ENCODE measurements at places on chromosomes 16 and 17. TPM values are rescaled to one million over a fixed set of nuclear protein-coding genes. Genes with fewer than 3 reads are reported as not detected.

DNA sequence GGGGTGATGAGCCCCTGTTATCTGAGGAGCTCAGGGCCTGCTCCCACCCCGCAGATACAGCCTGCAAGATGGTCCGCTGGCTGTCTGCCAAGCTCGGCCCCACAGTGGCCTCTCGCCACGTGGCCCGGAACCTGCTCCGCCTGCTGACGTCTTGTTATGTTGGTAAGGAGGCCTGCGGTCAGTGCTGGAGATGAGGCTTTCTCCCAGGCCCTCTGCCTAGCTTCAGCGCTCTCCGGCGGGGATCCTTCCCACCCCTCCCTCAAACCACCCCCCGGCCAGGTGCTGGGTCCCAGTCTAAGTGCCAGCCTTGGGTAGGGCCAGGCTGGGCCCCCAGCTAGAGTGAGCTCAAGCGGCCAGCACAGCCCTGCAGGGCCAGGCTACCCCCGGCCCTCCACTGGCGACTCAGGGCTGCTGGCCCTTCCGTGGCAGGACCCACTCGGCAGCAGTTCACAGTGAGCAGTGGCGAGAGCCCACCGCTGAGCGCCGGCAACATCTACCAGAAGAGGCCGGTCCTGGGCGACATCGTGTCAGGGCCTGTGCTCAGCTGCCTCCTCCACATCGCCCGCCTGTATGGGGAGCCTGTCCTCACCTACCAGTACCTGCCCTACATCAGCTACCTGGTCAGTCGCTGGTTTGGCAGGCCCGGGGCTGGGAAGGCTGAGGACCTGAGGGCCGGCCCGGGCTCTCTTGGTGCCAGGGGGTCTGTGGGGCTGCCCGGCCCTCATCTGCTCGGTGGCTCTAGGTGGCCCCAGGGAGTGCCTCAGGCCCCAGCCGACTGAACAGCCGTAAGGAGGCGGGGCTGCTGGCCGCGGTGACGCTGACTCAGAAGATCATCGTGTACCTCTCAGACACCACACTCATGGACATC is 6.1 kb downstream of the WDR81 start:
- no peaks in the 10 kb centered on the region for H3K27me3 ChIP-seq
- peaks cover 19% of the 10 kb centered on the region for H3K36me3 ChIP-seq
- peak overlapping the region; percentile 18 for H3K4me3 ChIP-seq

- H3K4me3 ChIP-seq: no peak overlapping the region
- H3K4me1 ChIP-seq: peaks cover 17% of the 10 kb centered on the region
- no peak for DNase-seq
- H3K27ac ChIP-seq: peak overlapping the region; percentile 57
- peaks cover 47% of the 10 kb centered on the region for H3K36me3 ChIP-seq
- H3K27me3 ChIP-seq: no peaks in the 10 kb centered on the region
These were observed 349.1 kb downstream of the SEC14L1 start for GRCh38 chr17:77489893-77490255.

DNA sequence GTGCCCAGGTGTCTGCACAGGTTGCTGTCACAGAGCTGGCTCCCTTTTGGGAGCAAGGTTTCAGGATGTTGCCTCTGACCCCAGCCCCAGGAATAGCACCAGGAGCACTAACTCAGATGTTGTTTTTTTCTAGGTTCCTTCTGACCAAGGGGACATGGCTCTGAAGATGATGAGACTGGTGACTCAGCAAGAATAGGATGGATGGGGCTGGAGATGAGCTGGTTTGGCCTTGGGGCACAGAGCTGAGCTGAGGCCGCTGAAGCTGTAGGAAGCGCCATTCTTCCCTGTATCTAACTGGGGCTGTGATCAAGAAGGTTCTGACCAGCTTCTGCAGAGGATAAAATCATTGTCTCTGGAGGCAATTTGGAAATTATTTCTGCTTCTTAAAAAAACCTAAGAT is 28.1 kb downstream of the SCPEP1 start:
- H3K27me3 ChIP-seq: no peaks in the 10 kb centered on the region
- H3K4me1 ChIP-seq: peaks cover 9% of the 10 kb centered on the region
- H3K4me3 ChIP-seq: no peak overlapping the region
- DNase-seq: no peak
- no peak overlapping the region for H3K27ac ChIP-seq

- no peak for DNase-seq
- H3K4me3 ChIP-seq: no peak overlapping the region
- no peaks in the 10 kb centered on the region for H3K27me3 ChIP-seq
- no peaks in the 10 kb centered on the region for H3K36me3 ChIP-seq
- no peaks in the 10 kb centered on the region for H3K4me1 ChIP-seq
These were observed 605.6 kb upstream of the CDH5 start for GRCh38 chr16:65760874-65761273.

DNA sequence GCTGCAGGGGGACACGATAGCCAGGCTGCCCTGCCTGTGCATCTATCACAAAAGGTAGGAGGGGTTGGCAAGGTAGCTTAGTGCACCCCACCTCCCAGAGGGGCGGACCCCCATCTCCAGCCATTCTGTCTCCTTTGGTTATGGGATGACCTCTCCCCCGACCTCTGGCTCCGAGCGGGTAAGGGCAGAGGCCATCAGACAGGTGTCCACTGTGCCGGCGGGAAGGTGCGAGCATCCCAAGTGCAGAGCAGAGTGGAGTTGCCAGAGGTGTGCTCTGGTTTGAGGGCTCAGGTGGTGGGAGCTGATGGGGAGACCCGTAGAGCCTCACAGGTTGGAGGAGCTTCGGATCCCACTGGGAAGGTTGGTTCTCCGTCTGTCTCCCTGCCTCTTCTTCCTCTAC is 11.7 kb downstream of the LDHD start:
- peak overlapping the region; percentile 80 for H3K27ac ChIP-seq
- H3K27me3 ChIP-seq: no peaks in the 10 kb centered on the region
- no peaks in the 10 kb centered on the region for H3K36me3 ChIP-seq
- no peak for DNase-seq
- peaks cover 45% of the 10 kb centered on the region for H3K4me1 ChIP-seq

DNA sequence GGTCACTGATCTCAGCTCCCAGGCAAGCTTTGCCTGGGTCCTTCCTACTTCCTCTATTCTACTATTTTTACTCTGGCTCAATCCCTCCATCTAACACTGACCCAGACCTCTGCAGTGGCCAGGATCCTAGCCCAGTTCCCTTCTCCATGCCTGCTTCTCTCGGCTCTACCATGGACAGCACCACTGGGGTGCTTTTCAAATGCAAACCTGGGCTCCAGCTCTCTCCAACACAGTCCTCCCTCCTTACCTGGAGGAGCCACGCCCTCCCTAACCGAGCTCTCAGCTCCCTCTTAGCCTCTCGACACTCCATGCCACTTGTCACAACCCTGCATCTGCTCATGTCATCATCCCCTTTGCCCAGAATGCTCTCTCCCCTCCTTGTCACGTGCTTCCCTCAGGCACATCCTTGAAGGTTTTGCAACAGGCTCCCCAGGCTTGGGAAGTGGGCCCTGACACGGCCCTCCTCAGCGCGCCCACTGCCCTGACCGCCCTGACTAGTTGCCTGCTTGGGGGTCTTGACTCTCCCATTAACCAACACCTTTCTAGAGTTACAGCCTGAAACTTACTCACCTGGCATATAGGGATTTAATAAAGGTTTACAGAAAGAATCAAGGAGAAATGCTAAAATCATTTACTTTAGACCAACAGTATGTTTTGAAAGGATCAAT is 41.6 kb downstream of the MARF1 start:
- no peaks in the 10 kb centered on the region for H3K4me1 ChIP-seq
- DNase-seq: peak; percentile 45
- no peak overlapping the region for H3K27ac ChIP-seq
- no peaks in the 10 kb centered on the region for H3K27me3 ChIP-seq

GRCh38 chr16:67672739-67673662 is 6.4 kb downstream of the C16orf86 start:
- no peaks in the 10 kb centered on the region for H3K27me3 ChIP-seq
- H3K36me3 ChIP-seq: peaks cover 4% of the 10 kb centered on the region
- peaks cover 62% of the 10 kb centered on the region for H3K4me1 ChIP-seq
- H3K27ac ChIP-seq: peak overlapping the region; percentile 88
- H3K4me3 ChIP-seq: no peak overlapping the region

GRCh38 chr16:22971346-22971924 is 157.5 kb downstream of the HS3ST2 start:
- no peak for DNase-seq
- no peaks in the 10 kb centered on the region for H3K27me3 ChIP-seq
- H3K4me1 ChIP-seq: no peaks in the 10 kb centered on the region
- no peak overlapping the region for H3K4me3 ChIP-seq

GRCh38 chr17:27413315-27413714 is 42.9 kb upstream of the KSR1 start:
- no peaks in the 10 kb centered on the region for H3K36me3 ChIP-seq
- peaks cover 6% of the 10 kb centered on the region for H3K4me1 ChIP-seq
- no peak overlapping the region for H3K27ac ChIP-seq
- H3K4me3 ChIP-seq: no peak overlapping the region

- no peak for DNase-seq
- H3K27ac ChIP-seq: no peak overlapping the region
- no peaks in the 10 kb centered on the region for H3K27me3 ChIP-seq
- H3K4me3 ChIP-seq: no peak overlapping the region
- H3K36me3 ChIP-seq: no peaks in the 10 kb centered on the region
- H3K4me1 ChIP-seq: no peaks in the 10 kb centered on the region
These were observed 130.1 kb upstream of the HLF start for GRCh38 chr17:55134486-55135157.

DNA sequence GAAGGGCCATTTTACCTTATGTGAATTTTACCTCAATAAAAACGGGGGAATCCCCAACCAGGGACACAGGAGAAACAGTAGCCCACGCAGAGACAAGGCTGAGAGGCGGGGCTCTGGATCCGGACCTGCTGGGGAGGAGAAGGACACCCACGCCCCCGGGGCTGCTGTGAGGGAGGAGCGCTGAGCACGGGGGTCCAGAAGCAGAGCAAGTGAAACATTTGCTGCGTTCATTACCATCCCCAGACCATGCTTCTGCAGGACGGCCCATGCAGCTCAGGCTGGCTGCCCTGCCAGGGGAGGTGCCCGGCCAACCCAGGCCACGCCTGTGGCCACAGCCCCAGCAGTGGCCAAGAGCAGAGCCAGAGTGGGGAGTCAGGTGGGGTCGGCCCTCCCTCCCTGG is 50.0 kb downstream of the KCNJ18 start:
- H3K27ac ChIP-seq: no peak overlapping the region
- no peaks in the 10 kb centered on the region for H3K36me3 ChIP-seq
- DNase-seq: no peak
- no peaks in the 10 kb centered on the region for H3K27me3 ChIP-seq
- H3K4me3 ChIP-seq: no peak overlapping the region
- H3K4me1 ChIP-seq: no peaks in the 10 kb centered on the region

DNA sequence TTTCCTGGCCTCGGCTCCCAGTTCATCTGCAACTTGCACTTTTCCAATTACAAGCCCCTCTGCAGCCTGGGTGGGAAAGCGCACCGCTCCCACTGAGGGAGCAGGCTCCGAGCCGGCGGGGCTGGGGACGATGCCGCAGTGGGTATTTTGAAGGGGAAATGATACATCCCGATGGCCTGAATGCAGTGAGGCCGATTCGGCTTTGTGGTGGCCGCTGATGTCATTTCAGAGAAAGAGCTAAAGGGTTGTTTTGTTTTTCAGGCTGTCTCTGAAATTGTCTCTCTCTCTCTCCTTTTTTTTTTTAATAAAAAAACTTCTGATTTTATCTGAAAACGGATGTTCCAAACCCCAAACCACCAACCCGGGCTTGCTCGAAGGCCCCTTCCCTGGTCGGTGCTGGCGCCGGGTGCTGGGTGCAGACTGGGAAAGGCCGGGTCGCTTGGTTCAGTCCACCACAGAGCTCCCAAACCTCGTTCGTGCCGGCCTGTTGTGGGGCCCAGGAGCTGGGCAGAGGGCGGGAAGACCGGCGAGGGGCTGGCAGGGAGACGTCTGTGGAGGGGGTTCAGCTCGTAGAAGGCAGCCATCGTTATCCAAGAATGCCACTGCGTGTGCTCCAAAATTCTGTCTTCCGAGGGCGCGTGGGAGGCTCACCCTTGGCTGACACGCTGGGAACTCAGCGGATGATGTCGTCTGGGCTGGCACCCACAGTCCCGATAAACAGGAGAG is 102.8 kb downstream of the FOXL1 start:
- no peaks in the 10 kb centered on the region for H3K27me3 ChIP-seq
- no peaks in the 10 kb centered on the region for H3K36me3 ChIP-seq
- no peak for DNase-seq
- H3K4me1 ChIP-seq: no peaks in the 10 kb centered on the region

GRCh38 chr17:63276821-63277220 is 169.3 kb downstream of the CYB561 start:
- no peaks in the 10 kb centered on the region for H3K36me3 ChIP-seq
- no peak overlapping the region for H3K27ac ChIP-seq
- no peaks in the 10 kb centered on the region for H3K4me1 ChIP-seq
- H3K27me3 ChIP-seq: no peaks in the 10 kb centered on the region
- no peak overlapping the region for H3K4me3 ChIP-seq
- no peak for DNase-seq

DNA sequence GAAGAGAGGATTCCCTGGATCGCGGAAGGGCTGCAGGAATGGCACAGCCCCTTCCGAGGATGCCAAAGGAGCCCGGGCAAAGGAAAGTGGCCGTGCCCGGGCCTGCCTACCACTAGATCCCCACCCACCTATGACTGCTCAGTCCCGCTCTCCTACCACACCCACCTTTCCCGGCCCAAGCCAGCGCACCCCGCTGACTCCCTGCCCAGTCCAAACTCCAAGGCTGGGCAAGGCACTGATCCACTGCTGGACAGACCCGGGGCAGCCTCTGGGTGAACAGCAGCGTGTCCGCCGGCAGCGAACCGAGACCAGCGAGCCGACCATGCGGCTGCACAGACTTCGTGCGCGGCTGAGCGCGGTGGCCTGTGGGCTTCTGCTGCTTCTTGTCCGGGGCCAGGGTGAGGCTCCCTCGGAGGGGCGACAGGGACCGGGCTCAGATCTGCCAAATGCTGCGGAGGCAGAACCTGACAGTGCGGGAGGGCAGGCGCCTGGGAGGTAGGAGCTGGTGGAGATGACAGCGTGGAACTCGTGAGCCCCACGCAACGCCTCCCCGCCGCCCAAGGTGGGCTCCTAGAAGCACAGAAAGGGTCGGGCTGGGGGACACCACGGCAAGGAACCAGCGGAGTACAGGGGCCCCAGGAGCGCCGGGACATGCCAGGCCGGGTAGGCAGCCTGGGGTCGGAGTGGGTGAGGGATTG is at the start of gene CES2:
Gene CES2, plus strand, starts transcription at position 203 of the 698 bp plus-strand sequence. Its CDS starts 120 bp downstream, at position 323.
- peak within 1 kb of the TSS; percentile 98 for H3K27ac ChIP-seq
- peaks cover 36% of the 10 kb centered on the region for H3K4me1 ChIP-seq
- DNase-seq: peak; percentile 85

- peaks cover 6% of the 10 kb centered on the region for H3K4me1 ChIP-seq
- H3K36me3 ChIP-seq: no peaks in the 10 kb centered on the region
- no peaks in the 10 kb centered on the region for H3K27me3 ChIP-seq
- no peak for DNase-seq
- no peak overlapping the region for H3K4me3 ChIP-seq
- H3K27ac ChIP-seq: no peak overlapping the region
These were observed 2.8 kb upstream of the DNAI2 start for GRCh38 chr17:74271281-74271680.

The HSD3B7 gene
- 38.8 TPM for total RNA-seq

The MT1H gene
- 9.3 TPM for total RNA-seq

The SBK1 gene
- 4.2 TPM for total RNA-seq

The CNTNAP1 gene
- total RNA-seq: 3.5 TPM

The SUPT6H gene
- 71.1 TPM for total RNA-seq

The UBE2O gene
- total RNA-seq: 23.3 TPM

The DUSP3 gene
- 58.7 TPM for total RNA-seq

The WNT9B gene
- total RNA-seq: not detected

The SLC47A1 gene
- 6.9 TPM for total RNA-seq

The LDHD gene
- 25.2 TPM for total RNA-seq
